ENCODE measurements at places on chromosomes 2 and 18.
A peak's percentile ranks its signal among the peaks of the same experiment; 100 is the strongest.

GRCh38 chr2:106868275-106868674 lies 17.7 kb downstream of the ST6GAL2 start:
- DNase-seq: no peak

DNA sequence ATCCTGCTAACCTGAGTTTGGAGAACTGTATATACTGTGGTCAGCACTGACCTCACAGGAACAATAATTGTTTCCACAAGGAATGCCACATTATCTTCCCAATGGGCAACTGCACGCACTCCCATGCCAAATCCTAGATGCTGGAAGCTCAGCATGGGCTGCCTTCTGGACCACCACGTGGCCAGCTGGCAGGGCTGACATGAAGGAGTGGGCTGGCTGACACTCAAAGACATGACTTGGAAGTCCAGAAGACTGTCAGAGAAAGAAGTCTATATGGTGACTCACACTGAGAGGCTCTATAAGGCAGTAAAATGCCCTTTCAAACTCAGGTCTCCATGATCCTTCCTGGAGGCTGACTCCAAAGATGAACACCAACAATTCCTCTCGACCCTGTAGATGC lies 98.4 kb upstream of the RNF152 start:
- DNase-seq: no peak

DNA sequence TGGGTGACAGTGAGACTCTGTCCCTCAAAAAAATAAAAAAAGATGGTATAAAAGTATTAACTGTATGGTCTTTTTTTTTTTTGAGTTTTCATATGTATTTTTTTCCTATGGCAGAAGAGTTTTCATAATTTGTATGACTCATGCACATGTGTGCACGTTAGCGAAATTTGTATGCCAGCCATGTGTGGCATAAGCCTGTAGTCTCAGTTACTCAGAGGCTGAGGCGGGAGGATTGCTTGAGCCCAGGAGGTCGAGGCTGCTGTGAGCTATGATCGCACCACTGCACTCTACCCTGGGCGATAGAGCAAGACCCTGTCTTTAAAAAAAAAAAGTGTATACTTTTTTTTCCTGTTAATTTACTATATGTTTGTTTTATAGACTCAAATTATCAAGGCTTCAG lies 160.8 kb downstream of the TGIF1 start:
- DNase-seq: no peak

- no peak for DNase-seq
Observed at GRCh38 chr2:207782238-207783030, 12.7 kb upstream of the FZD5 start.

GRCh38 chr2:26561918-26562810 lies 79.0 kb downstream of the CIB4 start:
- no peak for DNase-seq

GRCh38 chr2:216498379-216499352 lies at the start of gene RPL37A:
TSS of gene RPL37A (plus strand) at chr2:216498844. CDS start at chr2:216498875, 31 bp downstream.
- peak; percentile 95 for DNase-seq

- peak; percentile 78 for DNase-seq
Observed at GRCh38 chr2:111694700-111695101, 189.3 kb downstream of the ANAPC1 start.

DNA sequence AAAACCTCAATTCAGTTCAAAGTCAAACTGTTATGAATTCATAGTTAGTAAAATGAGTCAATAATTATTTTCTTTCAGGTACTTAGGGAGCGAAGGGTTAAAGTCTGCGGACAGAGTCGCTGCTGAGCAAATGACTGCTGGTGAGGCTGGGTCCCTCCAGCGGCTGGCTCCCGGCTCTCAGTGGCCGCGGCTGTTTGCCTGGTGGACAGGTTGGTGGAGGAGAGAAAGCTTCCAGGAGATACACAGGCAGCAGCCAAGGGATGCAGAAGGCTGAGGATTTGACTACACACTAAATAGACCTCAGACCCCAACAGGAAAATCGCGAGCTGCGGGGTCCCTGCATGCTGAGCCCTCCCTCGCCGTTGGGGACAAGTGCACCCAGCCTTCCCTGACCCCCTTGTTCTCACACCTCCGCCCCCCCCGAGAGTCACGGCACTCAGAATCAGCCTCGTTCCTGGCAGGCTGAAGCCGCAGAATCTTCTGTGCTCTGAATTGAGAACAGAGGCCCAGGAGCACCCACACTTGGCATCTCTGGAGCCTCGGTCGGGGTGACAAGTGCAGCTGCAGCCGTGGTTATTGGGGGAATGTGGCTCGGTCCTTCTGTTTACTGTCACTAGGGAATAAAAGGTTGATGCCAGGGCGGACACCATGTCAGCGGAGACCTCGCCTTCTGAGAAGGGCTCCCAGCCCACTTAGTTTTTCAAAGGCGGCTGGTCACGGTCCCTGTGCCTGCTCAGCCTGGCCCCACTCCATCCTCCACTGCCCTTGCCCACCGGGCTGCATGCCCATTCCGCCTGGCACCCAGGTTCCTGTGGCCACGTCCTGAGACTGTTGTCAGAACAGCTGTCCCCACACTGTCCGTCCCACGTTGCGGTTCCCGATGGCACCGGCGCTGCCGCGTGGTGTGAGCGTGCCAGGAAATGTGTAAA lies 74.0 kb downstream of the SLC66A2 start:
- DNase-seq: no peak

DNA sequence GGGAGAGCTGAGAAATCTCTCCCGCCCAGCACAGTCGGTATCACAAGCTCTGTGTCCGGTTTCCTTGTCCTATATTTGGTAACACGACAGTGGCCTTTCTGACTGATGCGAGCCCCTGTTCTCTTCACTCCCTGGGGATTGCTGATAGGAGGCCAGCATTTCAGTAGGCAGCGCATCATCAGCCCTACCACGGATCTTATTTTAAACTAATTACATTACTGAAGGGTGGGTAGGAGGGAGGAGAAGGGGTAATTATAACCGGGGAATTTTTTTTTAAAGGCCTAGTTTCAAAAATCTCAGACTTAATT lies 125.6 kb upstream of the LGALSL start:
- DNase-seq: no peak

DNA sequence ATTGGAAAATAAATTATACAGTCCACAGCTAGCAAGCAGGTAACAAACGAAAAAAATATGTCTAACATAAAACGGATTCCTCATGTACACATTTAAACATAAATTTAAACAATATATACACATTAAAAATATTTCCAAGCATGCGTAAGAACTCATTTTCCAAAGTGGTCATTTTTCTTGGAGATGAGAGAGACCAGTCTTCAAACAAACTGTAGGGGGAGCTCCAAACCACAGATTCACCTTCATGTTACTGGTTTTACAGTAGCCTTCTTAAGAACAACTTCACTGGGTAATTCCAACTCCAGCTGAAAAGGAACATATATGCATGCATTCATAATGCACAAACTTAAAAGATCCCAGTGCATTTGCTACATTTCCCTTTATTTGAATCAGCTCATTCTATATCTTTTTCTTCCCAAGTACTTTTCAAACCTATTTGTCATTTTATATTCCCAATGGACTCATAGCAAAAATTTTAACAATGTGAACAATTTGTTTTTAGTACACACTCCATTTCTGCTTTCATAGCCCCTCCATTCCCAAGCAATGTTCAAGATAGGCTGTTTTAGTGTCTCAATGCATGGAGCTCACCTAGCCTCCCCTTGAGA lies 4.7 kb upstream of the STAMBP start:
- DNase-seq: peak; percentile 92
